AG20443 (cell line): ENCODE measurements at places on chromosomes 5 and 9.

- DNase-seq: peak; percentile 9
Measured at GRCh38 chr9:126232461-126232860, 94.2 kb upstream of the MVB12B start.

DNA sequence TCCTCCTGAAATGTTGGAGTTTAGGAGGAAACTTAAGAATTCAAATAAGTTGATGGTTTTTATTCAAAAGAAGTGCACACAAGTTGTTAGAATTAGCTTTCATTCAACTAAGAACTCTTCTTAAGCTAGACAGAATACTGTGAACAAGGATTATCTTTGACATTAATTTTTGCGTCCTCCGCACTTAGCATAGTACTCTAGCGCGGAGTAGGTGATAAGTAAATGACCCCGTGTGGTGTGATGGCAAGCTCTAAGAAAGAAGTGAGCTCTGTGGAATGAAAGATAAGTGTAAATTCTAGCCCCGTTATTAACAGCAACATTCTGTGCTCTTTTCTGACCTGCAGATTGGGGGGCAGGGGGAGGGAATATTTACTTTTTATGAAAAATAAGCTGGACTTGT, 1.0 kb downstream of the BRIX1 start:
- no peak for DNase-seq

DNA sequence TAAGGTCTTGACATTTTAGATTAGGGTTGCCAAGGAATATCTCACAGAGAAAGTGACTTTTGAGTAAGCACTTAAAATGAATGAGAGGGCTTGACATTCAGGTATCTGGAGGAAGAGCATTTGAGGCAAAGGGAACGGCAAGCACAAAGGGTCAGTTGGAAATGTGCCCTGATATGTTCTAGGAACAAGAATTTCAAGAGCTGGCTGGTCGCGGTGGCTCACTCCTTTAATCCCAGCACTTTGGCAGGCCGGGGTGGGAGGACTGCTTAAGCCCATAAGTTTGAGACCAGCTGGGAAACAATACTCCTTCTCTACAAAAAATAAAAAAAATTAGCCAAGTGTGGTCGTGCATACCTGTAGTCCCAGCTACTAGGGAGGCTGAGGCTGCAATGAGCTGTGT, 16.5 kb downstream of the KIAA1958 start:
- DNase-seq: no peak

DNA sequence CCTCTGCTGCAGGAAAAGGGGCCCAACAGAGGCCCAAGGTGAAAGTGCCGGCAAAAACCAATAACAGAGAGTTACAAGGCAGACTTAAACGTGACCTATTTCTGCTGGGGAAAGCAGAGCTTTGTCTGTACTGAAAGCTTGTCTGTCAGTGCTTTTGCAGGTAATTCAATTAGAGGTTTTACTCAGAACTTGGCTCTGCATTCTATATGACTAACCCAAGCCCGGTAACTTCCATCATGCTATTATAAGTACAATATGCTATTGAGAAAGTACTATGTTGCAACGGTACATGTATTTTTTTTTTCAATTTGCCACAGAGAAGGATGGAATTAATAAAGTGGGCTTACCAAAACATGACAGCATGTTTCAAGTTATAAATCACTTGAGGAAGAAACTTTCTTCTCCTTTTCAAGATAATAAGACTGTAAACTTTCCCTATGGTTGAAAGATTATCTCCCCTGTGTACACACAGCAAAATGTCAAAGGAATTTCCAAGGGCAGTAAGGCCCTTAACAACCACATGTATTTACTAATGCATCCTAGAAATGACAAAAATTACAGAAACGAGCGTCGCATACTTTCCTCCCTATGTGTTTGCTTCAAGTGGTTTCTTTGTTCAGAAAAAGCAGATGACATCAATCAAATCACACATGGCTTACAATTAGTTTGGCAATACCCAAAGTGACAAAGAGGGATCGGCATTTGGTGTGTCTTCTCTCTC, 282.4 kb downstream of the EFNA5 start:
- peak; percentile 65 for DNase-seq

GRCh38 chr9:128182893-128183588, 8.3 kb downstream of the CIZ1 start:
- no peak for DNase-seq

- DNase-seq: no peak
Measured at GRCh38 chr5:124650951-124651662, 95.3 kb downstream of the ZNF608 start.
